Fibroblast of mammary gland (primary cell): ENCODE measurements at places on chromosomes 11 and 22.

- DNase-seq: no peak
These were observed 26.3 kb upstream of the CCDC90B start for GRCh38 chr11:83312430-83312829.

DNA sequence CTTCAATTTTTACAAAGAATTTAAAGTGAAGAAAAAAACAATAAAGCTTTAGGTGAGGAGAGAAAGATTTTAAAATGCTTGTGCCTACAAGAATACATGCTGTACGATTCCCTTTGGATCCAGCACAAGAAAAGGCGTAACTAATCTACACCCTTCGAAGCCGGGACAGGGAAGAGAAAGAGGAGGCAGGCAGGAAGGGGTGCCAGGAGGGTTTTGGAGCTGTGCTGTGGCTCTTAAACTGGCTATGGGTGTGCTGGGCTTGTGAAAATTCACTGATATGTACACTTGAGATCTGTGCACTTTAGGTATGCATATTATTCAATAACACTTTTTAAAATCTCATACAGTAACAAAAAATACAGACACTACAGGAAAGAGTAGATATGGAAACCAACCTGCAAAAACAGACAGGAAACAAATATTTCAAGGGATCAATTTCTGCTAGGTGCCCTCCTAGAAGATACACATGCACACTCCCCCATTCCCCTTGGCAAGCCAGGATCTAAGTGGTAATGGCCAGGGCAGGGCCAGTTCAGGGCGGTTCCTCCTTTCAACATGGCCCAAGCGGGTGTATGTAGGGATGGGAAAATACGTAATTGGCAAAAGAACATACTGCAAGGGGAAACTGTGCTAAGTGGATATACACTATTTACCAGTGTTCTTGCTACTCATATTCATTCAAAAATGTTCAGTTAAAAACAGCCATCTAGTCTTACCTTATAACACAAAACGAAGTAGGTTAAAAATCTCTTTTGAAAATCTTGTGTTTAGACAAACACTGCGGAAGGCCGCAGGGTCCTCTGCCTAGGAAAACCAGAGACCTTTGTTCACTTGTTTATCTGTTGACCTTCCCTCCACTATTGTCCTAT lies 54.2 kb downstream of the PACSIN2 start:
- DNase-seq: no peak

- DNase-seq: no peak
These were observed 28.4 kb upstream of the CRTAM start for GRCh38 chr11:122809866-122810265.

GRCh38 chr22:42937164-42937843 lies 77.6 kb downstream of the PACSIN2 start:
- peak; percentile 85 for DNase-seq

GRCh38 chr11:115984228-115984627 lies 480.0 kb upstream of the CADM1 start:
- no peak for DNase-seq

GRCh38 chr11:288478-289397 lies at the start of gene PGGHG:
TSS of gene PGGHG (plus strand) at chr11:289126. CDS start at chr11:289817, 691 bp downstream.
- DNase-seq: no peak

- no peak for DNase-seq
These were observed 1.4 kb downstream of the SCO2 start for GRCh38 chr22:50523806-50524675.

DNA sequence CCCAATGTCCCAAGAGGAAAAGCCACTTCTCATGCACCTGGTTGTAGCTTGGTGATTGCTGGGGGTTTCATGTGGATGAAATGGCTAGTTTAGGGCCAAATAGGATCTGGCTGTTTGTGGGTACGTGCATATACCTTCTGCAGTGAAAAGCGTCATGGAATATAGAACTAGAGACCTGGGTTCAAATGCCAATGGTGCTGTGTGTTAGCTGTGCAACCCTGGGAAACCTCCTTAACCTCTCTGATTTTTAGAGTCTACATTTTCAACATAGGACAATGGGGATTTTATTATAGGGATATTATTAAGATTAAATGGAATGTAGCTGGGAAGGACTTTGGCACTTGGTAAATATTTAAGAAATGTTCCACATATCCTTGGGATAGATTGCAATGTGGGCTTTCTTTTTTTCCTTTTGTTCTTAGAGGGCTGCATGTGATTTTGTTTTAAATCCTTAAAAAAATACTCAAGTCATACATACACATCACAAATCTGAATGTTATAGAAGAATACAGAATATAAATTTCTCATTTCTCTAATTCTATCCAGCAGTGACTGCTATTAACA lies 112.6 kb upstream of the E2F8 start:
- no peak for DNase-seq

DNA sequence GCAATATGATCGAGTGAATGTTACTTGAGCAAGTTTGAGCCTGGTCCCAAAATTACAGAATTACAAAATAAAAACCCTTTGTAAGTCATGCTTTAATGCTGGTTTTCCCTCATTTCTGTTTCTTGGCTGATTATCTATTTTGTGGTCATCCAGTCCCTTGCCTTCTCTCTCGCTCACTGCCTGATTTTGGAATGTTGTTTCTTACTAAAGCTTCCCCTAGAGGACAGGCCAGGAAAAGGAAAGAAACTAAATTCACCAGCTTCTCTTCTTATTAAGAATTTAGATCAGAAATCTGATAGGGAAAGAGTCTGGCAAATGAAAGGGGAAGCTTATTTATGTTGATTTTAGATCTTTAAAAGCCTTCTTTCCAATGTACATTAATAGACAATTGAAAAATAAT lies 16.6 kb upstream of the BDNF start:
- DNase-seq: peak; percentile 25

- DNase-seq: peak; percentile 69
These were observed 83.5 kb downstream of the C22orf31 start for GRCh38 chr22:28978158-28978557.

GRCh38 chr22:24554313-24555164 lies at the start of gene GUCD1:
TSS of gene GUCD1 (minus strand) at chr22:24555138. CDS start at chr22:24554991, 147 bp downstream.
- peak; percentile 47 for DNase-seq

DNA sequence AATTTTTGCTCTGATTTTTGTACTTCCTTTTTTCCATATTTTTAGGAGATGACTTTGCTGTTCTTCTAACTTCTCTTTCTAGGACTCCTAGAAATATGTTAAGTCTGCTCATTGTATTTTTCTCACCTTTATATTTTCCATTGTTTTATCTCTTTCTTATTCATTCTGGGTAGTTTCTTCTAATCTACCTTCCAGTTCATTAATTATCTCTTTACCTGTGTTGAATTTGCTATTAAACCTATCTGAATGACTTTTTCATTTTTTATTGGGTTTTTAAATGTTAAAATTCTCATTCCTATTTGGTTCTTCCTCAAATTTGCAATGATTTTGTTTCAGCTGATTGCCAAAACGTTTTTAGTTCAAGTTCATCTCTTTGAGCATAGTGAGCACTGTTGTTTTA lies 27.8 kb upstream of the EHF start:
- DNase-seq: no peak

- DNase-seq: no peak
These were observed 411.1 kb downstream of the TBC1D22A start for GRCh38 chr22:47173535-47174021.

GRCh38 chr11:48125866-48126265 lies 90.7 kb upstream of the OR4B1 start:
- no peak for DNase-seq

DNA sequence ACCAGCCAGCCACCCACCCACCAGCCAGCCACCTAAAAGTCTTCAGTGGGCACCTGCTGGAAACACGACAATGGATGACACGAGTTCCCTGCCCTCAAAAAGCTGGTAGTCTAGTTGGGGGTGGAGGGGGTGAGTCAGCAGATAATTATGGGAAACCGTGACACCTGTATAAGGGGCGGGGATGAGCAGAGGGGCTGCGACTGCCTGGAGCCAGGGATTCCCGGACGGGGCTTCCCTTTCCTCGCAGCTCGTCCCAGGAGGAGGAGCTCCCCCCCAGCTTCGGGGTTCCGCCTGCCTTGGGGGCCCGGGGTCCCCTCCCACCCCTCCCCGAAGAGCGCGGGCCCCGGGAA lies 2.3 kb upstream of the RTN4RL2 start:
- DNase-seq: no peak

GRCh38 chr11:46198245-46199240 lies 77.3 kb upstream of the PHF21A start:
- no peak for DNase-seq

GRCh38 chr22:17754233-17754925 lies 19.9 kb downstream of the BID start:
- no peak for DNase-seq

DNA sequence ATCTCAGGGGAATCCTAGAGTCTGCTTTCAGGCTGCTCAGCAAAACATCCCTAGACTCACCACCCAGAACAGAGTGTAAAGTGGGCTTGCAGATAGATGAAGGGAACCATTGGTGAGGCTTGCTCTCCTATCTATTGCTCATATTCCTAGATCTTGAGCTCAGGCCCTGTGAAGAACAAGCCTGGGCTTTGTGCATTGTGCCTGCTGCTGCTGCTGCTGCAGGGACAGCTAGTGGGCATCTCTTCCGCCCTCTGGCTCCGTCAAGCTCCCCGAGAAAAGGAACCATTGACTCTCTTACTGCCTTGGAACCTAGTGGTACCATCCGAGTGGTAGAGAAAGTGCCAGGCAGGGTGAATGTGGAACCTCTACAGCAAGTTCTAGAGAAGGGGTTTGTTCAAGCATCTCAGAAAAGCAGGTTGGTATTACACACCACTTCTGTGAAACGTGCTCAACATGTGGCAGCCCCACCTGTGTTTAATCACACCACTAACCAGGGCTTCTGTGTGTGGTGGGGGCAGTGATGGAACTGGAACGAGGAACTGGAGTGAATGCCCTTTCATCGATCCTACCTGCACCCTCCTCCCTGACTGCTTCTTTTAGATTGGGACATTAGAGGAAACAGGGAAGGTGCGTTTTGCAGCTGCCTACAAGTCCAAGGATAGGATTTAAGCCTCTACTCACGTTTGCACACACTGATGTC lies 4.4 kb downstream of the BACE1-AS start:
- DNase-seq: no peak

DNA sequence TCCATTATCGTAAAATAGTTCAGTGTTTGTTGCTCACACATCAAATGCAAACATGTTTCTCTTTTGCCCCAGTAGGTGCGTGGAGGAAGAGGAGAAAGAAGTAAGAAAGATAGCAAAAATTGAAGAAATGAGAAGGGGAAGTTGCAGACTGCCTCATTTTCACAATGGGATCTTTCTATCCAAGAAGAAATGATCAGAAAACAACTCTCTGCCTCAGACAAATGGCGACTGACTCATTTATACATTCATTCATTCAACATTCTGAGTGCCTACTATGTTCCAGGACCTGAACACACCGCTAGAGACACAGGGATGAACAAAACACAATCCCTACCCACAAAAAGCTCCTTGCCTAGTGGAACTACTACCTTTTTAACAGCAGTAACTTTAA lies 367 bp downstream of the HPS5 start:
- no peak for DNase-seq

DNA sequence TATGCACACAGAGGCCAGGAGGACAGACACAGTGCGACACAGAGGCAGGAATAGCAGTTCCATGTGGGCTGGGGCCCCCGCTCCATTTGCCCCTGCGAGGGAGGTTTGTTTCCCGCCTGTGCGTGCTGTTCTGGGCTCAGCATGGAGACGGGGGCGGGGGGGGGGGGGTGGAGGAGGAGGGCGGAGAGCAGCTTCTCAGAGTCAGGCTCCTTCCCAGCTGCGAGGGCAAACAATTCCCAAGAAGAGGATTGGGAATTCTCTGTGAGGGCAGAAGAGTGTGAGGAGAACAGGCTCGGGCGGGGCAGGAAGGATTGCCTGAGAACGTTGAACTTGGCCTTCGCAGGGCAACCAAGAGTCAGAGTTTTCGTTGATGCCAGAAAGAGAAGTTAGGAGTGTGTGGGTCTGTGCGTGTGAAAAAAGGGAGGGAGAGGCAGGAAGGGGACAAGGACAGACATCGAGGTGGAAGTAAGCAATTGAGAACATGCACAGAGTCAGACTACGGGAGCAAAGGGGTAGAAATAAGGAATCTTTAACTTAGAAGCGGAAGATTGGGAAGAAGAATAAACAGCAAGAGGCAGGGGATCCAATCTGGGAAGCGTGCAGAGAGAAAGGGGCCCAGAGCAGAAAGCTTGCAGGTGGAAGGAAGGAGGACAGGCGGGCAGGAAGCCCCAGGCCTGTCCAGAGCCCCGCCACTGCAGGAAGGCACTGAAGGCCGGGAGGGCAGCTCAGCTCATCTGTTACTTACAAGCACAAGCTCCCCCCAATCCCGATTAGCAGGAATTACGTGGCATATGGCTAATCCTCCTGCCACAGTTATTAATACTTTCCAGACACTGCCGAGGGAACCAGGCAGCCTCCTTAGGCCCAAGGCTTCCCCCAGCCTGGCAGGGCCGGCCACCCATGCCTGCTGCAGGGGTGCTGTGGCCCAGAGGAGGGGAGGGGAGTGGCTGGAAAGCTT lies 15.6 kb upstream of the JAM3 start:
- DNase-seq: no peak

GRCh38 chr11:57638005-57638781 lies 11.5 kb downstream of the YPEL4 start:
- peak; percentile 83 for DNase-seq

DNA sequence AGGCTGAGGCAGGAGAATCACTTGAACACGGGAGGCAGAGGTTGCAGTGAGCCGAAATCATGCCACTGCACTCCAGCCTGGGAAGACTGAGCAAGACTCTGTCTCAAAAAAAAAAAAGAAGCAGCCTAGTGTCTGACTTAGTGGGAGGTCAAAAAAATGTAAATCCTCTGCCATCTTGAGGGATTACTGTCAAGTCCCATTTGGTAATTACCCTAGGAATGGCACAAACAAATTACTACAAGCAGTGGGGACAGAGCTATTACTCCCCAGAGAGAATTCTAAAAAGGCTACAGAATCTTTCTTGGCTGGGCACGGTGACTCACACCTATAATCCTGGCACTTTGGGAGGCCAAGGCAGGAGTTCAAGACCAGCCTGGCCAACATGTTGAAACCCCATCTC lies 3.8 kb downstream of the SERPING1 start:
- DNase-seq: no peak

GRCh38 chr22:38163844-38164550 lies 17.6 kb downstream of the PLA2G6 start:
- no peak for DNase-seq

DNA sequence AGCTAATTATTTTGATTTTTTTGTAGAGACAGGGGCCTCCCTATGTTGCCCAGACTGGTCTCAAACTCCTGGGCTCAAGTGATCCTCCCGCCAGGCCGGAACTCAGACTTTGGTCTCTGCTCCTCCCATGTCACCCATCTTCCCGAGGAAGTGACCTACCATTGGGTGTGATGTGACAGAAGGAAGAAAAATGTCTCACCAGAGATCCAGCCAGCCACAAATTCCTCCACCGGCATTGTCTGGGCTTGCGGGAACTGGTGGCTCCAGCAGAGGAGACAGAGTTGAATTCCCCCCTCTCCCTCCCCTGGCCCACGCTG lies 772 bp downstream of the SLC25A45 start:
- DNase-seq: peak; percentile 50

- no peak for DNase-seq
These were observed 13.7 kb downstream of the TRMU start for GRCh38 chr22:46349238-46349637.

- DNase-seq: peak; percentile 65
These were observed 1.2 kb downstream of the DYNC2H1 start for GRCh38 chr11:103110391-103110790.

GRCh38 chr22:47987885-47988515 lies 1225.5 kb downstream of the TBC1D22A start:
- DNase-seq: no peak

- DNase-seq: no peak
These were observed 93.4 kb downstream of the NTM start for GRCh38 chr11:131463649-131464425.

GRCh38 chr11:86443415-86443814 lies 68.7 kb downstream of the CCDC81 start:
- no peak for DNase-seq
